ENCODE measurements at places on chromosomes 11 and 22.

GRCh38 chr22:30021881-30022619 lies 58.2 kb upstream of the HORMAD2 start:
- no peak for DNase-seq

DNA sequence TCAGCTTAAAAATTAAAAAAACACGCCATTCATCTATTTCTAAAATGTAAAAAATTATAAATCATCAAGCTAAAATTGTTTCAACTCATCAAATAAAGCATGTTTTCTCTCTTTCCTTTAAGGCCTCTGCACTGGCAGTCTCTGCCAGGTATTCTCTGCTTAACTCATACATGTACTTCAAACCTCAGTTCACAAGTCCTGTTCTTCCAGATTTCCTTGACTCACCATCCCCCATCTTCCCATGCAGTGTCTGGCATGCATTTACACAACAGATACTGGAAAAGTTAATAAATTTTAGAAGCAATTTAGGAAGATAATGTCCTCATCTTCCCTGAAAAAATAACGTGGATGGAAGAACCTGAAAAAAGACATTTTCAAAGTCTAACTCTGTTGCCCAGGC lies 32.5 kb downstream of the CSTF3 start:
- DNase-seq: no peak

DNA sequence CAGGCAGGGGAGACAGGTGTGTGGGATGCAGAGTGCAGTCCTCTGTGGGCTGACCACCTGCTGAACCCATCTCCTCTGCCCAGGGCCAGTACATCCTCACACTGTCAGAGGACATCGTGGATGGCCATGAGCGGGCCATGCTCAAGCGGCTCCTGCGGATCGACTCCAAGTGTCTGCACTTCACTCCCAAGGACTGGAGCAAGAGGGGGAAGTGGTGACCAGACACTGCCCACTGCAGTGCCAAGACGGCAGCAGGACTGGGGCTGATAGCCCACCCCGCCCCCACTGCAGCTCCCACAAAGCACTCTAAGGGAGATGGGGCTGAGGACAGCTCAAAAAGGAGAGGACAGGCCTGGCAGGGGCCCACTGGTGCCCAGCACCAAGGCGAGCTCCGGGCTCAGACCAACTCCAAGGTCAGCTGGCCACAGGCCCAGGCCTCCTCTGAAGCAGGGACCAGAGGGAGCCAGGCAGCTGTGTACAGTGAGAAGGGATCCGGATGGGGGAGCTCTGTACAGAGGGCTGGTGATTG lies 1.6 kb downstream of the RNASEH2C start:
- DNase-seq: no peak

DNA sequence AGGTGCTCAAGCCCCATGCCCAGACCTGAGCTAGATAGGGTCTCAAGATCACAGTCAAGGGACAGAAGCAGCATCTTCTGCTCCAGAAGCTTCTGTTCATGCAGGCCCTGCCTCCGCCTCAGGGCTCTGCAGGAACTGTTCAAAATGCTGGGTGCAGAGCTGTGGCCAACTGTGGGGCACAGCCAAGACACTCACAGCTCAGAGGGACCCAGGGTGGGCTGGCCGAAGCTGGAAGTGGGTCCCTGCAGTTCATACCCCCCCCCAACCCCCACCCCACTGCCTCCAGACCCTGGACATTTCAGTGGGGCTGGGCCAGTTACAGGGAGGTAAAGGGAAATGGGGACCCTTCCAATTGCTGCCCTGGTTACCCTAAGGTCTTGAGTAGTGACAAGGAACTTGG lies 129.0 kb downstream of the CRYBB2 start:
- DNase-seq: no peak

DNA sequence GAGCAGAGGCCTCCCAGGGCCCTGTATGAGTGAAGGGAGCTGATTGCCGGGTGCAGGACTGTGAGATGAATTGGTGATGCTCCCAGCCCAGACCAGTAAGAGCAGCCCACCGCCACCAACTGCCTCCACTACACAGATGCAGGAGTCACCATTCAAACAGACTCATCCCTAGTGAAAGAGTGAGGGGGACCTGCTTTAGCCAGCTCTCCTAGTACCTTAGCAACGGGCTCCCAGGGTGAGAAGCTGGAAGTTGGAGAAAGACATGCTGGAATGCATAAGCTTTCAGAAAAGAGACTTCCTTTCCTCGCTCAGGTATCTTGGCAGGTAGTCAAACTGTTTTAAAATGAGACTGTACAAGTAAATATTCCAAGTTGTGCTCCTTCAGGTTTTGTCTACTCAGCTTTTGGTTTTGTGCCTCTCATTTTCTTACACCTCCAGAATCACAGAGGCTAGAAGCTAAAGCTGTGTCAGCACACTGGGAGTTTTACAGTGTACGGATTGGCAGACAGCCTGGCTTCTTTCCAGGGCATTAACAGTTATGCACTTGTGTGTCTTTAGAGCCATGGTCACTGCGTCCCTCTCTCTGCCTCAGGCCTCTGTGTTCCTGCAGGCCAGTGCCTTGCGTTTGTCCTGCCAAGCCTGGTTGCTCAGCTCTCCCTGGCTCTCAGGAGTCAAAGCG lies 146.2 kb downstream of the ATXN10 start:
- no peak for DNase-seq

GRCh38 chr11:78449866-78450265 lies 32.2 kb upstream of the GAB2 start:
- no peak for DNase-seq

GRCh38 chr11:92663539-92663938 lies 305.9 kb upstream of the MTNR1B start:
- DNase-seq: no peak

DNA sequence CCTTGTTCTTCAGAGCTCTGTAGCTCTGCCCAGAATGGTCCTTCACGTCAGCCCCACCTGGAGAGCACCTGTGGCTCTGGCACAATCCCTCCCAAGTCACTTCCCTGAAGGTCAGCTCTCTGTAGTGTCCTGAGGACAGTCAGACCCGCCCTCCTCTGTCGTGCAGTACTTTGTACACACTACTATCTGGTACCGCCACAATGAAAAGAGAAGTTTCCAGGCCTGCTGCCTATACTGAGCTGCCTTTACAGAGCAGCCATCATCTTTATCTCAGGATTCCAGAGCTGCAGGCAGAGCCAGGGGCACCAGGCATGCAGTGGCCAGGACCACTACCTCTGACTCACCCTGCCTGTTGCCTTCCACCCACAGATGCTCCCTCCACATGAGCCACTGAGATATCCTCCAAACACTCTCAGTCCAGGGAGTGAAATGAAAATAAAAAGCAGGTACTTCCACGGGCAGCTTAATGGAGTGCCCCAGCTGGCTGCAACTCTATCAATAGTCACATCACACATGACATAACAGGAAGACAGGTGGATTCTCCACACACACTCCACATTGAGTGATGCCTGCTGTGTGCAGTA lies 7.3 kb downstream of the PACSIN2 start:
- no peak for DNase-seq

GRCh38 chr11:94513091-94513490 lies 830 bp downstream of the C11orf97 start:
- DNase-seq: no peak

DNA sequence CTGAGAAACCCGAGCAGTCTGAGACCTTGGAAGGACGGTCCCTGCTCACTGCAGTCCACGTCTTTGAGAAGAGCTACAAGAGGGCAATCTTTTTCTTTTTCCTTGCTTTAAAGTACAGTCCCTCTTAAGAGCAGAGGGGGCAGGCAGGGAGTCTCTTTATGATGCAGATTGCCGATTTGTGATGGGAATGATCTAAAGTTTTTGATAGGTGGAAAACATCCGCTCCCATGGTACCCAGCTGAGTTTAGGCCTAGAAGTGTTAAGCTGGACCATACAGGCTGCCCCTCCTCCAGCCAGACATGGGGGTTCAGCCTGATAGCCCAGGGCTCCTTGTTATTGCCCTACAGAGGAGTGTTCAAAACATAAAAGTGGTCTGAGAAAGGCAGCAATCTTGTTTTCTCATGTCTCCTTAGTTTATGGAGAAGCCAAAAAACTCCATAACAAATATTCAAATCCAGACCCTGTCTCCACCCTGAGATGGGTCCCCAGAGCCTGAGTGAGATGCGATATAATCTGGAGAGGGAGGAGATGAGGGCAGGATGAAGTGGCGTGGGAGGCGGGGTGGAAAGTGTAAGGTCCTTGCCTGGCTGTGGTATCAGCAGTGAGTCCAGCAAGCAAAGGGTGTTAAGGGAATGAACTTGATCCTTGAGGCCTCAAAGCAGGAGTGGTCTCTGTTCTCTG lies 135.1 kb downstream of the FDX1 start:
- no peak for DNase-seq

DNA sequence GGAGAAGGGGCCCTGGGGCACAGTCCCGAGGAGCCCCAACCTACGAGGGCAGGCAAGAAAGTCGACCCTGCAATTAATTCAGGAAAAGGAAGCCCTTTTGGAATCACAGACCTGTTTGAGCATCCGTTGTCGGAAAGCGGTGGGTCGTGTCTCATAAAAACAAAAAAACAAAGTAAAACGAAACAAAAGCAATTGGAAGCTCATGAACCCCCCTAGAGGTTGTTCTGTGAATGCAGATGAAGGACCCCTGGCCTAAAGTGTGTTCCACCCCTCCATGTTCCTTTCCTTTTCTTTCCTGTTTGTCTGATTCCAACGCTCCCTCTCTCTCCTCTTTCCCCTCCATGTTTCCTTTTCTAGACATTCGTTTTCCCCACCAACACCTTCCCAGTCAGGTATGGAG lies 203.7 kb downstream of the GRIK4 start:
- DNase-seq: no peak

- DNase-seq: no peak
Measured at GRCh38 chr22:31586137-31586920, 75.7 kb downstream of the PISD start.

DNA sequence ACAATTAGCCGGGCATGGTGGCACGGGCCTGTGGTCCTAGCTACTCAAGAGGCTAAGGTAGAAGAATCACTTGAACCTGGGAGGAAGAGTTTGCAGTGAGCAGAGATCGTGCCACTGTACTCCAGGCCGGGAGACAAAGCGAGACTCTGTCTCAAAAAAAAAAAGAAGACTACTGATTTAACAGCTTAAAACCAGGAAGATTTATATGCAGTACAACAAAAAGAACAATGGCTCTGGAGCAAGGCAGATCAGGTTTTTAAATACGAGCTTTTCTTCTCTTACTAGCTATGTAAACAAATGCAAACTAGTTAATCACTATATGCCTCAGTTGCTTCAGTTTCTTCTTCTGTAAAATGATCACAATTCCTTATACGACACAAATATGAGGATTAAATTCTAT lies 6.9 kb downstream of the FAM168A start:
- DNase-seq: no peak

DNA sequence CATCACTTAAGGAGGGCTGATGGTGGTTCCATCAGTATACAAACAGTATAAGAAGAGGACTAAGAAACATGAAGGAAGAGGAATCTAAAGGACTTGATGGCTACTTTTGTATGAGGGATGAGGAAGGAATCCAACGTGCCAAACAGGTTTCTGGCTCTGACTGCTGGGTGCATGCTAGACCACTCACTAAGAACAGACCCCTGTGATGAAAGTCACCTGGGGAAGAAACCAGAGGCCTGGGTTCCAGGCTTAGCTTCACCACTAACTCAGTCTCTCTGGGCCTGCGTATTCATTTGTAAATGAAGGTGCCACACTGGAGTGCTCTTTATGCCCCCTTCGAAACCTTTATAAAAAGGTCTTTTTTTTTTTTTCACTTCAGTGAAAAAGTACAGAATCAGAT lies 55.1 kb downstream of the AAMDC start:
- no peak for DNase-seq

DNA sequence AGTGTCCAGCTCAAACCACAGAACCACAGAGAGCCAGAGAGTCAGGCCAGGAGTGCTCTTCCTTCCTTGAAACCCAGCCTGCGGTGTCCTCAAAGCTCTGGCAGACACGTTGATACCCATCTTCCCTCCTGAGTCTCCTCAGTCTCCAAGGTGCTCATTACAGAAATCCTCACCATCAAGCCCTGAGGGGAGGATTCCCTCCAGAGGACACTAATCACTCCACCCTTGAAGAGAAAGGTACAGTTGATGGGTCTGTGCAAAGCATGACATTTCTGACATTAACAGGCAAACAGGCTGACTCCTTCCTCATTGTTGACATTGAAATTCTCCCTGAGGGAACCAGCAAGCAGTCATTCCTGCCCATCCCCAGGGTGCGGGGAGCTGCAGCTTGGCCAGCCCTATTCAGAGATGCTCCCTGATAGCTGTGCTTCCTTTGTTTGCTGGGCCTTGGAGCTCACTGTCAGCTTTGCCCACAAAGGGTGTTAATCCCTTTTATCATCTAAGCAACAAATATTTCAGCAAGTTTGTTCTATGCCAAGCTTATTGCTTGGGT lies 101.7 kb upstream of the CSNK2A3 start:
- DNase-seq: no peak

GRCh38 chr22:43533656-43534428 lies 122.0 kb downstream of the MPPED1 start:
- DNase-seq: no peak

- DNase-seq: no peak
Measured at GRCh38 chr11:66332371-66333219, 3.6 kb downstream of the RIN1 start.

DNA sequence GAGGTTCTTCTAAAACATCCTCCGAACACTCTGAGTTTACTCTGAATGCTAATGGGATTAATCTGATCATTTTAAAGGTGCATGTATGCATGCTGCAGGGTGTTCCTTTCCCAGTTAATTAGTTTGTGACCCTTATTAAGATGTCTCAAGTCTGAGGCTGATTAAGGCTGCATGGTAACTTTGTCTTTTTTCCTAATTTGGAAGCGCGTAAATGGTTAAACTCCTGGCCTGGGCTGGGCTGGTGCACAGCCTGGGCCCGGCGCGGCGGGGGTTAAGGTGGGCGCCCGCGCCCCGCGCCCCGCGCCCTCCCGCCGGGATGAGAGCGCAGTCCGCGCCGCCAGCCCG lies 539.7 kb downstream of the NTM start:
- DNase-seq: no peak

All from stimulated activated naive CD8-positive, alpha-beta T cell treated with anti-CD3 and anti-CD28 coated beads, Interleukin-15, amount 100 ng/mL, for 72 hours (primary cell).